Left renal cortex interstitium (tissue), 4 donors: ENCODE measurements at places on chromosomes 7 and 10.

GRCh38 chr7:100983451-100984187 lies 14.3 kb downstream of the MUC12 start:
- DNase-seq, result no peak

- no peak for DNase-seq
These were observed 14.3 kb downstream of the GALNT17 start for GRCh38 chr7:71145906-71146901.

DNA sequence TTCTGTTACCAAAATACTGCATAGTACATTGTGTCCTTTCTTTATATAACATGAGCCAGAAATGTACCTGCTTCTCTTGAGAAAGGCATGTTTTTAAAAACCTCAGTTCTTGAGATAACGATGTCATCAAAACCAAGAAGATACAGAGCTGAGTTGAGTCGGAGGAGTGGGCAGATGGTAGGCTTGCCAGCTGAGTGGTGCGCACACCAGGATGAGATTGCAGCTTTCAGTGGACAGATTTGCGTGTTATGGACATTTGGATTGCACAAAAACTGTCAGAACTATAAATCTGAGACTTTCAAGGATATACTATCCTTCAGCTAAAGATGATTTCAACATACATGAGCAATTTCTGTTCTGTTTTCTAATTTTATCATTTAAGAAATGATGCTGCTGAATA lies 25.0 kb downstream of the PRKAR2B start:
- DNase-seq, result no peak

- no peak for DNase-seq
These were observed 600.6 kb downstream of the PHTF2 start for GRCh38 chr7:78399033-78399769.

DNA sequence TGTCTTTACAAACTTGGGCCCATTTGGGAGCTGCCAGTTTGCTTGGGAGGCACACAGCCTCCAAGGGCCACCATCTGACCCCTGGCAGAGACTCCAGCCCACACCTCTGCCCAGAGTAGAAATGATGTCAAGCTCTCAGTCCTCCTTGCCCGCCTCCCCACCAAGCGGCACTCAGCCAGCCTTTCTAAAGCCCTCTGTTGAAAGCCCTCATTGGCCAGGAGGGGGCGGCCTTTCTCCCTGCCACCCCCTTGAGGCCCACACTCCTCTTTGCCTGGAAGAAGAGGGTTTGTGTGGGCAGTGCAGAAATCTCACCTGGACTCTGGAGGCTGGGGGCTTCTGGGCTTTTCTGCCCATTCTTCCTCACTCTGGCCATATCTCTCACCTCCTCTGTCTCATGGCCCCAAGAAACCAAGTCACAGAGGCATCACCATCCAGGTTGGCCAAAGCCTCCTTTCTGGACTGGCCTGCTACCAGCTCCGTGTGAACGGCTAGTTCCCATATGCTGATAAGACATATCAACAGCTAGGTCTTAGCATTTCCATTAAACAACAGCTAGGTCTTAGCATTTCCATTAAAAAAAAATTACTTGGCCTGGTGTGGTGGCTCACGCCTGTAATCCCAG lies 36.1 kb downstream of the UBTD1 start:
- DNase-seq, result no peak
